ENCODE measurements at places on chromosomes 2 and 18.

- DNase-seq = no peak
Observed at GRCh38 chr2:126536605-126537200, 119.3 kb upstream of the GYPC start.

- DNase-seq = no peak
Observed at GRCh38 chr2:121256720-121257479, 28.1 kb downstream of the TFCP2L1 start.

DNA sequence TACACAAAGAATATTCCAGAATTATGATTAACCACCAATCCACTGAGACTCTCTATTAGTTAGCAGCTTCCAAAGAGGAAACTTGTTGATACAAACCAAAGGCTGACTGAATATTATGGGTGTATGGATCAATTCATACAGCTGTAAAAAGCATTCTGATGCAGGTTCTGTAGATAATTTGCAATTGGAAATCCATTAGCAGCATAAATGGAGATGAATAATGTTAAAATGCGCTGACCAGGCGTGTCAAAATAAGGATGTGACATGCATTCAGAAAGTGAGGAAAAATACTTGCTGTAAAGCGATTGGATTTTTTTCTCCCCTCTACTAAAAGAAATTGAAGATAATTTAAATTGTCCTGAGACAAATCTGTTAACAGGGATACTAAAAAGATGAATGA, 169.0 kb upstream of the DDX18 start:
- no peak for DNase-seq

DNA sequence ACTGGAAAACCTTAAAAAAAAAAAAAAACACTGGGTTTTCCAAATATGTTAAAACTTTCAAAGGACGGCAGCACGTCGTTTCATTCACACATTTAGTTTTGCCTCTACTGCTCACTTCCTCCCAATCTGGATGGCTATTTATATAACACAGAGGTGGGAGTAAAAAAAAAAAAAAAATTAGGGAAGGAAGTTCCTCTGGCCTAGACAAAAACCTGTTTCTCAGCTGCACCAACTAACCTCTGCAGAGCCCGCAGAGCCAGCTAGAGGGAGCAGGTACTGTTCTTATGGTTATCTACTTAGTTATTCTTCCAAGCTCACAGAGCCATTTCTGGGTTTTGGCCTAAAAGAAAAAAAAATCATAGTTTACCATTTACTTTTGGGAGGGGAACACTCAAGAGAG, 28.1 kb downstream of the SLC1A4 start:
- DNase-seq = no peak

DNA sequence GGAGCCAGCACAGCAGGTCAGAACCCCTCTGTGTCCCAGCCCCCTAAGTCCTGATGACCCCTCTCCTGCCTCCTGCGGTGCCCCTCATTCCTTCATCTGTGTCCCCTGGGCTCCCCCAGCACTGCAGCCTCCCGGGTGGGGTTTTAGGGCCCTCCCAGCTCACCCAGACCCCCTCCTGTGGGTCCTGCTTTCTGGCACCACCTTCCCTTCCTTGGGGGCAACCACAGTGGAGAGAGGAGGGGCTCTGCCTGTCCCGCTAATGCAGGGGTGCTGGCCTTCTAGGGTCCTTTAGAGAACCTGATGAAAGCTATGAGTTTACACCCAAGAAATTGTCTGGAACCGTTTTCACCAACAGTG, 42.7 kb upstream of the ALPP start:
- DNase-seq = no peak

- no peak for DNase-seq
Observed at GRCh38 chr2:20984408-20984807, 59.5 kb downstream of the APOB start.

DNA sequence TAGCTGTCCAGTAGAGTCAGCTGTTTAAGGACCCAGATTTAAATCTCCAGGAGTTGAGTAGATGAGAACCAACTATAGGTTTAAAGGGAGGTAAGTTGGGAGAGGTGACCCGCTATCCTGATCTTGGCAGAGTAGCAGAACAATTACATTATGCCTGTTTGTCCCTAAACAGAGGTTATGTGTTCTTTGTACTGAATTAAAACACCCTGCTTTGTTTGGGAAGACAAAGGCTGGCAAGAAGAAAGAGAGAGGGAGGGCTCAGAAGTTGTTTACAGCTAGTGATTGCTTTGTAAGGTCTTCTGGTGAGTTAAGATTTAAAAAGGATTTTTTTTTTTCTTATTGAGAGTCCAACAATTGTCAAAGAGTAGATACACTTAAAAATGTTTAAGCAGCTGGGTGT, 37.3 kb downstream of the USP14 start:
- no peak for DNase-seq

Data from kidney glomerular epithelial cell (primary cell).